Muscle of arm (tissue), 14 donors: ENCODE measurements at places on chromosomes 5 and 9. TPM values are rescaled to one million over a fixed set of nuclear protein-coding genes. Genes with fewer than 3 reads are reported as not detected.
A peak's percentile ranks its signal among the peaks of the same experiment; 100 is the strongest.

GRCh38 chr5:66757834-66758371, 161.7 kb downstream of the MAST4 start:
- no peak for DNase-seq

DNA sequence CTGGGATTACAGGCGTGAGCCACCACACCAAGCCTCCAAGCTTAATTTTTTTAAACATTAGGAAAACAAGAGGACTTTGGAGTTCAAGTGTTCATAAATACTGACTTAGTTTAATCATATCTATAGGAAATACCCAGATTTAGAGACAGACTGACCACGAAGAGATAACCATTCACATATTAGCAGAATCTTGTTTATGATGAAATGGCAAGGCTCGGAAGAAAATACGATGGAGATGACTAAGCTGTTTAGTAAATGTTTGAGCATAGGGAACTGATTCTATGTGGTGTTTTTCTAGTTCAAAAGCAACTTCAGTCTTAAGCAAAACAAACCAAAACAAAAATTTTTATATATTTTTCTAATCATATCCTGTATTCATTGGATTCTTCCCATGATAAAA, 13.5 kb upstream of the TUSC1 start:
- no peak for DNase-seq

- DNase-seq, result no peak
These were observed 2.8 kb downstream of the CDH6 start for GRCh38 chr5:31196309-31196708.

- DNase-seq, result no peak
These were observed 2.5 kb upstream of the RGMB start for GRCh38 chr5:98770911-98771322.

DNA sequence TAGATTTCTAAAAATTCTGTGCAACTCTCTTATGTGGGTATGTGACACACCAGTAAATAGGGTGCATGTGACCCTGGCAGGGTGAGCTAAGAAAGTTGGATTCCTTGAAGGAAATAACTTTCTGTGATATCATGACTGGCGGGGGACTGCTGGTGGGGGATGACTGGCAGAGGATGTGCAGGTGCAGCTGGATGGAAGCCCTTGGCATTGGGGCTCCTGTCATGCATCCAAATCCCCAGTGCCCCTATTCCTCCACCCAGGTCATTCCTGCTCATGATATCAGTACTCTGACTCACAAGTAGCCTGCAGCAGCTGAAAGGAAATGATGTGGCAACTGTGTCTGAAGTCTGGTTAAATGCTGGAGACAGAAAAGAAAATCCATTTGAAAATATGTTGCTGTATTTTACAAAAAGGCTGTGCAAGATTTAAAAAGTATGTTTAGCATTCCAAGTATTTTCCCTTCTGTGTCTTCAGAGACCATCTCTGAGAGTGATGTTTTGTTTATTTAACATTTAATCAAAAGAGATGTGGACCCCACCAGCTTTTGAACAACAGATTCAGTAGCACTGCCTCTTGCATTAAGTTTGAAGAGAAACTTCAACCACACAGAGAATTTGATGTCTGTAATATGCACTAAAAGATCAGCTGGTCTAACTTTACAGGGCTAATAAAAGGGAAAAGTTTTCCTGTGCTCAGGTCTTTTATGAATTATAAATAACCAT, 17.9 kb upstream of the ZSWIM6 start:
- no peak for DNase-seq

The SPACA9 gene
- polyA plus RNA-seq, result 3.2 TPM

The KIF24 gene
- 13.7 TPM for polyA plus RNA-seq

DNA sequence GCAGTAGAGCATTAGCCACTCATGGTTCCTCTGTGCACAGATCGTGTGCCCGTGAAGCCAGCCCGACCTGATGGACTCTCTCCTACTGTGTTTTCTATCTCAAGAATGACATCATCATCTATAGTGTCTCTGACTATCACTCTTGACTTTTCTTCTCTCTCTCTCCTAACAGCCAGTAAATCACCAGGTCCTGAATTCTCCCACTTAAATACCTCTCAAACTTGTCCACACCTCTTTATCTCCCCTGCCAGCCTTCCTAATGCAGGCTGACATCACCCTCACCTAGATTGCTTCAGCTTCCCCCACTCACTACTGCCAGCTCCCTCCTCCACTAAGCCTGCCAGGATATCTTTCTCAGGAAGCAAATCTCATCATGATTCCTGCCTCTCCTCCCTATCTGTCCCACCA, 90.6 kb upstream of the MIER3 start:
- no peak for DNase-seq

- no peak for DNase-seq
These were observed 26.6 kb upstream of the ZBTB34 start for GRCh38 chr9:126833710-126834345.

The RFK gene
- 19.9 TPM for polyA plus RNA-seq

DNA sequence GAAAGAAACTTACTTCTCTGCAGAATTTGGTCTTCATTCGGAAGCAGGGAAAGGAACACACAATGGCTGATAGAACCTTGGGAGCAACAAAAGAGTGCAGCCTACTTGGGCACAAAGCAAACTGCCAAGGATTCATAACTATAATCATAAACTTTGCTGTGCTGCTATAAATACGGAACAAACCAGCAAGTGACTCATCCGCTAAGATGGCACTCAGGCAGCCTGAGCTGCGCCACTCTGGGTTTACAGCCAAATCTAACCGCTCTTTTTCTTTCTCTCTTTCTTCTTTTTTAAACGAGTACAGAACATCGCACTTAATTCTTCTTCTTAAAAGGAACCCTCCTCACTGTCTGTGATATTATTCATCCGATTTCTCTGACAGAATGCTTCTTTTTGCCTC, 81.1 kb downstream of the PTPN3 start:
- no peak for DNase-seq

DNA sequence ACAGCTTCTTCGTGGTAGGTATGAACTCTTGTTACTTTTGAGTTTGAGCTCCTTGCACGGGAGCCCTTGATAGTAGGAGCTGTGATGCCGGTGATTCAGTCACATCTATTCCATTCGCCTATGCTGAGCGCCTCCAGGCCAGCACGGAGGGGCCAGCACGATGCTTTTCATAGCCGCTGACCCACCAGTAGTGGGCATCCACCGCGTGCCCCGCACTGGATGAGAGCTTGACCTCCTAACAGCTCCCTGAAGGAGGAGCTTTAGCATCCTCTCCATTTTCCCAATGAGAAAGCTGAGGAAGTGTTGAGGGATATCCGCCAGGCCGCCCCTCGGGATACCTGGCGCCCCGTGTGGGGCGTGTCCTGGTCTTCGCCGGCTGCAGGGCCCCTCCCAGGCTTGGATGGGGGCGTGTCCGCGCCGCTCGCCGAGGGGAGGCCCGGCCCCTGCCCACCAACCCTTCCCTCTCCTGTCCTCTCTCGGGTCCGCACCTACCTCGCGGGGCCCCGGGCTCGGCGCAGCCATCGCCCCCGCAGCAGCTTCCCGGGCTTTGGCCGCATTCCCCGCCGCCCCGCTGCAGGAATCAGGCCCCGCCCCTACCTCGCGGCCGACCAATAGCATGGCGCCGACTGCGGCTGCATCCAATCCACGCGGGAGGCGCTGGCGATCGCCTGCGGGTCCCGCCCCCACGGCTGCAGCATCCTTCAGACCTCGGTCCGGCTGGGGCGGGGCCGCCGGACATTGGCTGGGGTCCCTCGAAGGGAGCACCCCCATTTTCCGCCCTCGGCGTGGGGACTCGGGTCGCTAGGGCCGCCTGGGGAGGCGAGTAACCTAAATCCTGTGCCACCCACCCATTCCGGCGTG, at the start of gene PIP5KL1:
TSS of gene PIP5KL1 (minus strand) at position 547 of the 861 bp plus-strand sequence. CDS start at position 522, 25 bp downstream.
- peak; percentile 79 for DNase-seq

- no peak for DNase-seq
These were observed 29.8 kb downstream of the TNFAIP8 start for GRCh38 chr5:119385536-119386128.

DNA sequence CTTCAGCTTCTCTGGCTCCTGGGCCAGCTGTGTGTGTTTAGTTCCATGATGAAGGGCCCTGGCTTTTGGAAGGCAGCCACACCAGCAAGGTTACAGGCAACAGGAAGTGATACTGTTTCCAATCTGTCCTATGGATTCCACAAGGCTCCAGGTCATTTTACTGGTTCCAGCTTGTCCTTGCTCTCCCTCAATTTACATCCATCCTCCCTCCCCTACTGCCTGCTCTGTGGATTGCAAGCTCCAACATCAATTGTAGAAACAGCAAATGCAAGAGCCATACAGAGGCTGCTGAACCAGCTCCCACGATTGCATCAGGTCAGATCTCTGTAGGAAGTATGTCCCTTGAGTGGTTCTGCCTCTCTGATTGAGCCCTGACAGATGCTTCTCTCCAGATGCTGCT, 409.8 kb downstream of the NTRK2 start:
- no peak for DNase-seq

DNA sequence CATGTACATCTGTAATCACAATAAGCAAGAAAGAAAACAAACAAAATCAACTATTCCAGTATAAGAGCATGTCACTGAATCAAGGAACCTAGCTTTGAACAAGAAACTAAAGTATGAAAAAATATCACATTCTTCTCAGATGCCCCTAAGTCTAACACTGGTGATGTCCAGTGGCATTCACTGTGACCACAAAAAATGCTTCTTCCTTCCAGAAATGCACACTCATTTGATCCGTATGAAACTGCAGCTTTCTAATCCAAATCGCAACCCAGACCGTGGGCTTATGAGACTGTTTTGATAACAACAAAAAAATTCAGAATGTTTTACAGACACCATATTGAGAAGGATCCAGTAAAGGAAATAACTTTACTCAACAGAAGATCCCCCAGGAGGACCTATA, 320.1 kb upstream of the TARS1 start:
- no peak for DNase-seq

DNA sequence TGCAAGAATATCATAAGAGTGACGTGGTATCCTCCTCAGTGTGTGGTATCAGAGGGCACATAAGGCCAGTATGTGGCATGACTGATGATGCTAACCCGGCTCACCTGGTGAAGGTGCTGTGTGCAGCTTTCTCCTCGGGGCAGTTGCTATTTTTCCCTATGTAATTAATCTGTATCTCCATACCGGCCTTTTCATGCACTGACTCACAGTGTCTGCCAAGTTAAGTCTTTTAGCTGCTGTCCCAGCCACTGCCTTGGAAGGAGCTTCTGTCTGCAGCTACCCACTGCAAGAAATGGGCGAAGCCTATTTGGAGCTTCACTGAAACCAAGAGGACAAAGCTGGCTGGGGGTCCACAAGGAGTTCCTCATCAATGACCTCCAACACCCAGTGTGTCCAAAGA, 46.0 kb downstream of the NXNL2 start:
- no peak for DNase-seq

DNA sequence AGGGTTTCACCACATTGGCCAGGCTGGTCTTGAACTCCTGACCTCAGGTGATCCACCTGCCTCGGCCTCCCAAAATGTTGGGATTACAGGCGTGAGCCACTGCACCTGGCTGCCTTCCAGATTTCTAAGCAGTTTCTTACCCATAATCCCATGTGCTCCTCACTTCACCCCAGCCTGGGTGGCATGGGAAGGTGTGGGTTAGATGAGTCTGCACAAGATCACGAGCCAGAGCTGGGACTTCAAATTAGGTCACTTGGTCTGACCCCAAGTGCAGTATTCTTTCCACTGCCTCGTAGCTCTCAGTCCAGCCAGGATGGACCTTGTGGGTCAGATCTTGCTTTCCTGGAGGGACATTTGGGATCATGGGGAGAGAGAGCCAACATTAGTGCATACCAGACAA, 37.5 kb upstream of the STRBP start:
- DNase-seq, result no peak

The VAV2 gene
- 12.0 TPM for polyA plus RNA-seq

- no peak for DNase-seq
These were observed 1522.9 kb upstream of the WWC1 start for GRCh38 chr5:166768536-166768935.

- DNase-seq, result no peak
These were observed 388.3 kb upstream of the CHD1 start for GRCh38 chr5:99317136-99317535.

- DNase-seq, result no peak
These were observed 458.9 kb downstream of the PRR16 start for GRCh38 chr5:120923026-120923425.

GRCh38 chr5:113181853-113182490, 205.4 kb downstream of the DCP2 start:
- DNase-seq, result no peak

The MARCHF3 gene
- polyA plus RNA-seq, result 6.8 TPM

- no peak for DNase-seq
These were observed 98.5 kb downstream of the INVS start for GRCh38 chr9:100197553-100197952.

- peak; percentile 48 for DNase-seq
These were observed 2.6 kb upstream of the SMC5 start for GRCh38 chr9:70256123-70256551.
